ENCODE measurements at places on chromosomes 5 and 9. TPM values are rescaled to one million over a fixed set of nuclear protein-coding genes. Genes with fewer than 3 reads are reported as not detected.

NREP gene
- total RNA-seq: 62.6 TPM

GABRB2 gene
- total RNA-seq: not detected

IL3 gene
- total RNA-seq: not detected

PRUNE2 gene
- 21.2 TPM for total RNA-seq

CLTB gene
- 136 TPM for total RNA-seq

CERCAM gene
- 24.1 TPM for total RNA-seq

SPAG8 gene
- 0.25 TPM for total RNA-seq

HTR1A gene
- not detected for total RNA-seq

TTLL11 gene
- total RNA-seq: 3.7 TPM

COL23A1 gene
- total RNA-seq: not detected

GEMIN5 gene
- total RNA-seq: 21.5 TPM

CCDC183 gene
- 0.26 TPM for total RNA-seq

SPINK13 gene
- not detected for total RNA-seq

ZDHHC21 gene
- total RNA-seq: 24.6 TPM

GRCh38 chr9:20591223-20591622, 31.1 kb downstream of the MLLT3 start:
- DNase-seq: no peak

- no peak for DNase-seq
Measured at GRCh38 chr9:4799775-4800174, 7.0 kb downstream of the RCL1 start.

DNA sequence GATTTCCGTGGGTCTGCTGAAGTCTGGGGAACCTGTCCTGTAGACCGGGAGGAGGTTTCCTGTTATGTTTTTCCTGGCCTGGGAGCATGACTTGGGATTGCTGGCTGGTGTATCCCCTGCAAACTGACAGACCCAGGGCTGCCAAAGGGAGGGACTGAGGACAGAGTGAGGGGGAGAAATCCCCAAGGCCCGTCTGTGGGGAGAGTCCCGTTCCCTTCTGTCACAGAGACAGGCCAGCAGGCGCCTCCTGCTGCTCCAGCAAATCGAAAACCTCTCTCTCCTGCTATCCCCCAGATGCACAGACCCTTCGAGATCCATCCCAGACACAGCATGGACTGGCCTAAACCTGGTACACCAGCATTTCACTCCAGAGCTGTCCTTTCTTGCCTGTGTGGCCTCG, 56.2 kb upstream of the ALDH1B1 start:
- DNase-seq: no peak

GRCh38 chr9:70318002-70318401, 59.2 kb downstream of the SMC5 start:
- DNase-seq: no peak

DNA sequence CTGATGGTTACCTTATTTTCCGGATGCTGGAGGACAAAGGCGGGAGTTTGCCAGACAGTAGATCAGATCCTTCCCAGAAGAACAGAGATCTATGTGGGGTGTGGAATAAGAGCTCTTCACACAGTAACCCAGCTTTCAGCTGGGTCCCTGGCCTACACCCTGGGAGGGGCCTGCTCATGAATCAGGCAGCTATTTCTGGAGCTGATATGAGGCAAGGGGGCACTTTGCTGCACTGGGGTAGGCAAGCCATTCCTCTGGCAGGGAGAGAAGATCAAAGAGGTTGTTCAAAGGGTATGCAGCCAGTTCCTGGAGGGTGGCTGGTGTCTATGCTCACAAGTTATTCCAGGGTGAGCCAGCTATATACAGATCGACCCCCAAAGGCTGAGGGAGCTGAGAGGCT, 48.6 kb downstream of the CYSTM1 start:
- DNase-seq: no peak

GRCh38 chr5:127053049-127053448, 20.3 kb downstream of the C5orf63 start:
- no peak for DNase-seq

GRCh38 chr5:107913494-107913893, 242.8 kb upstream of the EFNA5 start:
- DNase-seq: no peak

GRCh38 chr9:18921366-18922075, 111.5 kb downstream of the SAXO1 start:
- no peak for DNase-seq

- DNase-seq: no peak
Measured at GRCh38 chr9:20340511-20340861, 281.8 kb downstream of the MLLT3 start.

DNA sequence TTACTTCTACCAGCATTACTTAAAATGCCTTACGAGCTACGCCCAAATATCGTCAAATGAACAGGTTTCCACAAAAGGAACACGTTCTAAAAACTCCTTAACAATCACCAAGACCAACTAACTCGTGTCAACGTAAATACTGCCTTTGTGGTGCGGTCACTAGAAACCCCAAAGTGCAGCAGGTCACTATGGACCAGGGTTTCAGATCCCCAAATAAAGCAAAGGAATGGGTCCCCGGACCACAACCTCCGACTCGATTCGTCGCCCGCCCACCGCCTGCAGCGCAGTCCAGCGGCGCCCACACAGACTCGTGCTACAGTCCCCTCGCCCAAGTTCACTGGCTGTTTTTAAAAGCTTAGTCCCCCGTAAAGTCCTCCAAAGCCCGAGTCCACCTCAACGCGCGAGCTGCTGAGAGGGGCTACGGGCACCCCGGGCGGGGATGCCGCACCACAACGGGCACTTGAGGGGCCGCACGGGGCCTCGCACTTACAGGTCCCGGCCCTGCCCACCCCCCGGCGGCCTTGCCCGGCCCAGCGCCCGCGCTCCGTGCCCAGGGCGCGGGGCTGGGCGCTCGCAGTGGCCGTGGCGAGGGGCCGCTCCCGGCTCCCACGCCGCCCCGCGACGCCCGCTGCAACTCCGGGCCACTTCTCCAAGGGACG, 1.1 kb downstream of the NFIB start:
- DNase-seq: no peak

GRCh38 chr5:3736926-3737325, 141.3 kb downstream of the IRX1 start:
- DNase-seq: no peak

- DNase-seq: no peak
Measured at GRCh38 chr9:90167914-90168313, 474.7 kb downstream of the DIRAS2 start.

DNA sequence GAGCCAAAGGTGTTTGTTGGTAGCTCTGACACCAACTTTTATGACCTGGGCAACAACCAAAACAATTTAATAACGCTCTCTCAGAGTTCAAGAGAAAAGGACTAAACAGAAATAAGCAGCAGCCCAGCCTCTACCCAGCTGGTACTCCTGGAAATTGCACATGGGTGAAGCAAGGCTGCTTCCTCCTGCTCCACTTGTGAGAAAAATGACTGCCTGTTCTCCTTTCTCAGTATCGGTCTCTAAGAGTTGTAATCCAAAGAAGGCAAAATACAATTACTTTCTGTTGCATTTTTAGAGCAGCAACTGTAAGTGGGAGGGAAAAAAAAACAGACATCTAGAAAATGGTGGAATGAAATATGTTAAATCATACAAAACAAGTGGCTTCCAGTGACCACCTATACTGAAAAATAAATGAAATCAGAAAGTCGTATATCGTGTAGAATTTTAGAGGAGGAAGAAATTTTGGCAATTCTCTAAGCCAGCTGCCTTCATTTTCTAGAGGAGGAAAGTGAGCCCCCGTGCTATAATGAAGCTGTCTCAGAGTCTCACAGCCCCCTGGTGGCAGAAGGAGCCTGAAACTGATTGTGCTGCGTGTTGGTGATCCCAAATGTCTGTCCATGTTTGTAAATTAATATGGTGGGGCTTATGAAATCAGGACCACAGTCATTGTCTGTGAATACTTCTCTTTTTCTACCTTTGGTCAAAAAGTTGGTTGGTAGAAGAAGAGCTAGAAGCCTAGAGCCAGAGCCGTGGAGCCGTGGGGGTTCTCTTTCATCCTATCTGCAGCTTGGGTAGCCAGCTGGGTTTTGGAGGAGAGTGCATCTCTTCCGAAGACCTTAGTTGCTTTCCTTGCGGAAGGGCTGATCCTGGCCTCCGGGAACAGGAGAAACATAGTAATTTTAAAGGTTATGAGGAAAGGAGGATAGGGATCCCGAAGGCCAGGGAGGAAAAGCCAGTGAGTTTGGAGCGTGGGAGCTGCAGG, 139.9 kb downstream of the PIP5K1B start:
- no peak for DNase-seq

- no peak for DNase-seq
Measured at GRCh38 chr9:110499608-110500007, 79.9 kb downstream of the SVEP1 start.

GRCh38 chr9:99948482-99948881, 42.0 kb downstream of the STX17 start:
- no peak for DNase-seq

DNA sequence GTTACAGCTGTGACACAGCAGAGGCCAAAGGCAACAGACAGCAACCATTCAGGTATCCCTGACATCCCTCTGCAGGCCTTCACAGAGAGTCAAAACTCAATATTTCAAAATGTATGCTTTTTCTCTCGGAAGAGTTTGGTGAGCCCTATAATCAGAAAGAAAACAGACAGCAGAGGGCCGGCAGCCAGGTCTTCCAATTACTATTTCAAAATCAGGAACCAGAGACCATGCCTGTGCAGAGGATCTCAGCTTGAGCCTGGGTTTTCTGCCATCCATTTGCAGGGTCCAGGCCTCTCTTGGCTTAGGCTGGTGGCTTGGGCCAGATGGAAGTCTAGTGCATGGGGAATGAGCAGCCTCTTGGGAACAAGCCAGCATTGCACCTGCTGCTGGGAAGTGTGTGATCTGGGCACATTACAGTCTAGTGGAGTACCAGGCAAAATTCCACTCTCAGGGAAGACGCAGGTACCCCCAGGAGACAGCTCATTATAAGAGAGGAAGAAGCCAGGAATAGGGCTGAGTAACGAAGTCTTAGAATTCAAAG, 231.3 kb downstream of the ENC1 start:
- DNase-seq: no peak

- no peak for DNase-seq
Measured at GRCh38 chr5:61306531-61307131, 25.4 kb upstream of the ZSWIM6 start.

- no peak for DNase-seq
Measured at GRCh38 chr9:107665057-107665456, 175.5 kb upstream of the KLF4 start.

DNA sequence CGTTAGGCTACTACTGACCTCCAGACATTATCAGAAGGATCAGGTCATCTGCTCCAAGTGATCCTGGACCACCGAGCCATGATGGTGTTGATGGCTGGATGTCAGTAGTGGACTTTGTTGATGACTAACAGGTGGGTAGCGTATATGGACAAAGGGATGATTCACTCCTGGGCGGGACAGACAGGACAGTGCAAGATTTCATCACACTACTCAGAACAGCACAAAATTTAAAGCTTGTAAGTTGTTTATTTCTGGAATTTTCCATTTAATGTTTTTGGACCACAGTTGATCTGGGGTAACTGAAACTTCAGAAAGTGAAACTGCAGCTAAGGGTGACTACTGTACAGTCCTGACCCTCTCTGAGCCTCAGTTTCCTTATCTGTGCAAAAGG, 12.7 kb downstream of the PDGFRB start:
- DNase-seq: no peak

GRCh38 chr5:177086654-177087397, at the start of gene FGFR4:
Gene FGFR4 (plus strand): TSS chr5:177086915. CDS start chr5:177089603, 2,688 bp downstream.
- DNase-seq: no peak

GRCh38 chr5:66717455-66718373, 121.5 kb downstream of the MAST4 start:
- DNase-seq: no peak

DNA sequence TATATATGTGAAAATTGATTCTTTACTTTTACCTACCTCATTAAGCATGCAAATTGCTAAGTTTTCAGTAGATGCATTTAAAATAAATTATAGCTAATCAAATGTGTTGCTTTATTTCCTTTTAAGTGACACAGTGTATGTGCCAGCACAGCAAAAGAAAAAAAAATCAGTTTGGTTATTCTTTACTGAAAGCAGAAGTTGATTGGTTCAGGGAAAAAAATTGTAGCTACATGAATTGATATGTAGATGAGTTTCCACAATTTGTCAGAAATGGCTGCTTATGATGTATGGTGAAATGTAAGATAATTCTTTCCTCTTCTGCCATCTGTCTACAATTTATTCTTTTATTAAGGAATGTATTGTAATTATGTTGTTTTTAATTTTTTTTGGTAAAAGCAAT, 57.8 kb downstream of the PARP8 start:
- no peak for DNase-seq

DNA sequence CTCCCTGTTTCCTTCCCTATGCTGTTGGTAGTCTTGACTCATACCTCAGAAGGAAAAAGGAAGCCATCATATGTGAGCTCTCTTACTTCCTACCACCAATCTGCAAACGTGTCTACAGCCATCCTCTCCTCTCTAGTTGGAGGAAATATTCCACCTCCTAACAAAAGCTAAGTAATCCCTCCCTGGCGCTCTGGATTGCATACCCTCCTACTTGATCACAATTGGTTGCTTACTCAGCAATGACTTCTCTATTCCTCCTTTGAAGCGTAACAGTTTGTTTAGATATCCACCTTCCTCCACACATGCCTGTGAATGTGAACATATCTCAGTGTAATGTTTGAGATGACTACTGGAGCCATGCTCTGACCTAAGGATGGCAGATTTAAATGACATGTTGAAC, 18.2 kb downstream of the RUSC2 start:
- DNase-seq: no peak

DNA sequence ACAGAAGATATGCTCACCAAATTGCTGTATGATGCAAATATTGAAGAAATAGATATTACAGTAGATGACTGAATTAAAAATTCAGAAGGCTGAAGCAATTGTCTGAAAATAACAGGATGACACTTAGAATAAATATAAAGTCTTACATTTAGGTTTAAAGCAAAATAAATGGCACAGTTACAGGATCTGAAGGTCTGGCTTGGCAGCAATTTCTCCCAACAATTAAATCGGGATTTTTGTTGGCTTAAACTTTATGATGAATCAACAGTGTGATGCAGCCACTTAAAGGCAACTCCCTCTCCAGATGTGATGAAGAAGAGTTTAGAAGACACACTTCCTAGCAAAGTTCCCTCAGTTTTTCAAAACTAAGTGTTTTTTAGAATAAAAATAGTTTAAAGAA, 80.5 kb downstream of the NREP start:
- no peak for DNase-seq

DNA sequence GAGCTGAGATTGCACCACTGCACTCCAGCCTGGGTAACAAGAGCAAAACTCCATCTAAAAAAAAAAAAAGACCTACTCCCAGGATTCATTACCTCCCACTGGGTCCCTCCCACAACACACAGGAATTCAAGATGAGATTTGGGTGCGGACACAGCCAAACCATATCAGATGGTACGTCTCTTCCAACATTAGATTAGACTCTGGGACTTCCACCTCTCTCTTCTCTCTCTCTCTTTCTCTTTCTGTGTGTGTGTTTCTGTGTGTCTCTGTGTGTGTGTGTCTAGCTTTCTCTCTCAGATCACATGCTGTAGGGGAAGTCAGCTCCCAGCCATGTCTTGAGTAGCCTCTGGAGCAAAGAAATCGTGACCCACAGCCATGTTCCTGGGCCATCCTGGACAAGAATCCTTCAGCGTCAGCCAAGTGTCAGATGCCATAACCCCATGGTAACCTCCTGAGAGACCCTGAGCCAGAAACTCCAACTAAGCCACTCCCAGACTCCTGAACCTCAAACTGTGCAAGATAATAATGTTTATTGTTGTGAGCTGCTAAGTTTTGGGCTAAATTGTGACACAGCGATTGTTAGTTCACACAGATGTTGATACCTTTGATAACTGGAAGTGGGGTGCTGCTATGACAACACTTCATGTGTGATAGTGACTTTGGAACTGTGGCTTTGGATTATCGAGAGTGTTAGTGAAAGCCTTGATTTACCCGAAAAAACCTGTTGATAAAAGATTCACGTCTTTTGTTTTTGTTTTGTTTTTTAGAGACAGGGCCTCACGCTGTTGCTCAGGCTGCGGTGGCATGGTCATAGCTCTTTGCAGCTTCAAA, 4.1 kb upstream of the CMBL start:
- DNase-seq: no peak
